Left renal pelvis (tissue), 4 donors: ENCODE measurements at places on chromosomes 6 and 20.

GRCh38 chr6:10951675-10952282 is 64.9 kb downstream of the SYCP2L start:
- no peak for DNase-seq

- no peak for DNase-seq
Measured at GRCh38 chr6:166307082-166308032, 835 bp downstream of the PRR18 start.

DNA sequence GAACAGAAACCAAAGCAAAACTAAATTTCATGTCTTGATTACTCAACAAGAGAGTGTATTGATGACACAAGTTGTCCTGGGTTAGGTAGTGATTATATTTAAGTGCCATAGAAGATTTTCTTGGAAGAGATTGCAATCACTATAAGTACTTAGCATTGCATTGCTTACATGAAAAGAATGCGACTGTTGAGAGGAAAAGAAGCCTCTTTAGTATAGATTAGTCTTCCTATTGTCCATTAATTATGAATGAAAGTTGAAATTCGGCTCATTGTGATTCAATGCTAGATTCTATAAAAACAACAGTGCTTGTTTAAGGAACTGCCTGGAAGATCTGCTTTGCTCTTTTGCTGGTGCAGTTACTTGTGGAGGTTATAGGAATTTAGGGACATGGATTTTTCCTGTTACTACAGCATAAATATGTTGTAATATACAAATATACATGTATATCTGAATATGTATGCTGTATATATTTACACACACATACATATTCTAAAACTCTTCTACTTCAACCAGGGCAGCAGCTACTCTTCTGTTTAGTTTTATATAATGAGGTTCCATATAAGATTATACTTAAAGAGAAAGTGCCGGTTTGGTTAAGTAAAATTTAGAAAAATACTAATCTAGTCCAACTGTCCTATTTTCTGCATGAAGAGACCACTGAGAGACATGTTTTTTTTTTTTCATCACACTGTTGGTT is 796.3 kb downstream of the KIF16B start:
- no peak for DNase-seq

DNA sequence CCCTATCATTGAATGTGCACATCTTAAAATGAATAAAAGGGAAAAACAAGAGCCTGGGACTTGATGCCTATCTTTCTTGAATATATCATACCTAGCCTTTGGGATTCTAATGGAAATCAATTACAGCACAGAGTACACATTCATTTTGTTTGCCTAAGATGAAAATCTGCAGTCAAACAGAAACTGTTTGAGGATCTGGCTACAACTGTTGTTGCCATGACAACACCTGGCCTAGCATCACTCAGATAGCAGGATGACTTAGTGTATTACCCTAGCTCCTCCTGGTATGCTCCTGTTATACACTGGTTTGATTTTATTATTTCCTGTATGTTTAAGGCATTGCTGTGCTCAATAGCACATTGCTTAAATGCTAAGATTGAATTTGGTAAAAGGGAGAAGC is 71.5 kb upstream of the LAMP5 start:
- DNase-seq = no peak

GRCh38 chr6:118761645-118762044 is 110.3 kb upstream of the CEP85L start:
- no peak for DNase-seq

DNA sequence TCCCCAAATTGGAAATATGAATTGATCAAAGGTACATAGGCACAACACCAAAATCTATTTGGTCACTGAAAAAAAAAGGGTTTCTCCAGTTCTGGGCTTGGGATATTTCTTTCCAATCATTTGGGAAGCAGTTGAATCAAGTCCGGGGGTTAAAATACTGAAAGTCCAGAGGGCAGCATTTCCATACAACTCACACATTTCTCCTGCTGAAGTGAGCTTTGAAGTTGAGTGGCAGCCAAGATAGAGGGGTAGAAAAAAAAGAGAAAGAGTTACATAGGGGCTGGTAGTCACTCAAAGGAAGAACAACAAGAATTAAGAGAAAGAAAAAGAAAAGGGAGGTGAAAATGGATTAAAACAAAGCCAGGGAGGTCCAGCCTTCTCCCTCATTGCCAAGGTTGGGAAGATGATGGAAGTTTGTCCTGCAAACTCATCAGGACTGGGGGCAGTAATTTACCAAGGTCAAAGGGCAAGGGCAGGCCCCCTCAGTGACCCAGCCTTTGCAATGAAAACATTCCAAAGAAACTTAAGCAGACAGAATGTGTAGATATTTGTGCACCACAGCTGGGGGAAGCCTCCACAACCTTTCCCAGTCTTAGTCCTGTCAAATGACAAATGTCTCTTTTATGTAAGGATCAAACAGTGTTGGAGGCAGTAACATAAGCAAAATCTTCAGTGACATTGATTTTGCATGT is 525.3 kb upstream of the JARID2 start:
- DNase-seq = no peak

DNA sequence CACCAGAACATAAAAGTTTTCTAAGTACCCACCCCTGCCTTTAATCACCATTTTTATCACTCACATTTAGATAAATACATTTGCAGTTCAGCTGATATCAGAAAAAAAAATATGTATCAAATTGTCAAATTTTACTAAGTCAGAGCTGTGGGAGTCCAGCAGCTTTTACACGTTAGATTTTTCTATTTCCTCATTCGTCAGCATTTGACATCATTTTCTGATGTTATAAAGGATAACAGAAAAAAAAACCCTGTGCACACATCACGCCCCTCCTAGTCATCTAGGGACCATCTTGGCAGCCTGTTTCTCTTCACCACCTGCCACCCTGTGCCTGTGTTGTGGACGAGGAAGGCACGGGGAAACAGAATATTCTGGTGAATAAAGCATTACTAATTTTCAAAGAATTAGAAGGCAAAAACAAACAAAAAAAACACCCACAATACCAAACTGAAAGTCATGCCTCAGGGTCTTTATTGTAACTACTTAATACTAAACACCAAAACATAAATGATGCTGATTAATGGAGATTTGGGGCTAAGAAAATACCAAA is 12.4 kb downstream of the B4GALT5 start:
- DNase-seq = no peak

DNA sequence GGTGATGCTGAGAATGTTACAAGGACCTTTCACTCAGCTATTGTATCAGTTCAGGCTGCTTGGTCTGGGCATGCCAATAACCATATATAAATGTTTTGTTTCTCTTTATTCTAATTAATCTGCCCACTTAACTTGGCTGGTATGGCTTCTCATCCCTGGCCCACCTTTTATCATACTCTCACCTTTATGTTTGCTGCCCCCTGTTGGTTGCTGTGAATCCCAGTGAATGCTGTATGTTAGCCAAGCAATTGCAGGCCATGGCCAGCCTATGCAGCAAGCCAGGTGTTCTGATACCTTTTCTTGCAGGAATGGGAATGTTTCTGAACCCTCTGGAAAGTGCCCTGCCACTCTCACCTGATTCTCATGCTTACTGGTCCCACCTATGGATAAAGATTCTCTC is 54.6 kb downstream of the PCSK2 start:
- DNase-seq = no peak

- DNase-seq = no peak
Measured at GRCh38 chr20:36441027-36441414, 100.3 kb upstream of the MYL9 start.

DNA sequence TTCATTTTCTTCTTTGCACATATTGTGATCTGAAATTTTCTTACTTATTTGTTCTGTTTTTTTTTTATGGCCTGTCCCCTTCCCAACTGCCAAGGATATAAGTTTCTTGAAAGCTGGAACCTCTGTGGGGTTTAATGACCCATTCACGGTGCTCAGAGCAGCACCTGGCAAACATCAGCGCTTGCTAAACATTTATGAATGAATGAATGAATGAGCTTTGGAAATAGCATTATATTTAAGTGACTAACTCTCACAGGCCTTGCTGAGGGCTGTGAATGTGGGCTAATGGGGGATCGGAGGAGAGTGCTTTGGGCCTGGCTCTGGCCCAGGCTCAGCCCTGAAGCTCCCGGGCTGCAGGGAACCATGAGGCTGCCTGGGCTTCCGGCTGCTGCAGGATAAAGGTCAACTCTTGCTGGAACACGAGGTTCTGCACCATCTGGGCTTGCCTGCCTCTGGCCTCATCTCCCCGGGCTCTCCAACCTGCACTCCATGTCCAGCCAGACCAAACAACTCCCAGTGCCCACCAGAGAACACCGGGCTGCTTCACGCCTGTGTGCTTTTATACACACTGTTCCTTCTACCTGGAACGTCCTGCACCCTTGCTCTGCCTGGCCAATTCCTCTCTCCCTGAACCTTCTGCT is 14.6 kb upstream of the ARMC12 start:
- no peak for DNase-seq

GRCh38 chr6:93123585-93123984 is 295.8 kb downstream of the EPHA7 start:
- no peak for DNase-seq

DNA sequence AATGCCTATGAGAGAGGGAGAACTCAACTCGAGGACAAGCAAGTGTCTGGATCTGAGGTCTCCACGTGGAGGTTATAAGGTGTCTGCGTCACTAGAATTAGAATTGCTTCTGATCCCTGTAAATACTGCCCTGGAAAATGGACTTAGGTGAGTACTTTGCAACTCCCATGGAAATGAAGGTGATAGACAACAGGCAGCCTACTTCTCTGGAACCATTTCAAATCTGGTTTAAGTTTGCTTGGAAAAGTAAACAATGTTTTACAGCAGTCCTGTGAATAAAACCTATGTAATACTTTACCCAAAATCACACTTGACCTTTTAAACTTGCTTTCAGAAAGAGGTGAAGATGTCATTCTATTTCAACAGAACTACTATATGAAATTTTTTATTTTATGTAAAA is 70.1 kb upstream of the TENT5A start:
- no peak for DNase-seq

- DNase-seq = no peak
Measured at GRCh38 chr6:36373368-36374019, 14.0 kb downstream of the ETV7 start.

- no peak for DNase-seq
Measured at GRCh38 chr6:56297022-56297989, 49.9 kb upstream of the COL21A1 start.

GRCh38 chr20:17941087-17941825 is 27.3 kb downstream of the SNX5 start:
- DNase-seq = no peak

DNA sequence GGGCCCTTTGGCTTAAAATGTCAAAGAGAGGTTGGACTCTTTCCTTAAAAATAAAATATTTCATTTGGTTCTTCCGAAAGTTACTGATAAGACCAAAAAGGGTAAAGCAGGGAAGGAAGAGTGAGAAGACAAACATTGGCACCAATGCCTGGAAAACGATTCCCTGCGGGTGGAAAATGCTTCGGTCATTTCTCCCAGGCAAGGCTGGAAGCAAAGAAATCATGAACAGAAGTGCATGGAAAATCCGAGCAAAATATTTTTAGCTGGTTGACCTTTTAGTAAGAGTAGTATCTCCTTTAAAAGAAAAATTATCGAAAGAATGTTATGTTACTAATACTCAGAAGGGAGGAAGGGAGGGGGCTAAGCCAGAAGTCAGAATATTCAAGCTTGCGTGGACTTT is 62.7 kb downstream of the TMEM170B start:
- no peak for DNase-seq

- no peak for DNase-seq
Measured at GRCh38 chr6:119065955-119066354, 12.5 kb downstream of the FAM184A start.

GRCh38 chr6:44531442-44532015 is 144.0 kb downstream of the CDC5L start:
- DNase-seq = no peak

DNA sequence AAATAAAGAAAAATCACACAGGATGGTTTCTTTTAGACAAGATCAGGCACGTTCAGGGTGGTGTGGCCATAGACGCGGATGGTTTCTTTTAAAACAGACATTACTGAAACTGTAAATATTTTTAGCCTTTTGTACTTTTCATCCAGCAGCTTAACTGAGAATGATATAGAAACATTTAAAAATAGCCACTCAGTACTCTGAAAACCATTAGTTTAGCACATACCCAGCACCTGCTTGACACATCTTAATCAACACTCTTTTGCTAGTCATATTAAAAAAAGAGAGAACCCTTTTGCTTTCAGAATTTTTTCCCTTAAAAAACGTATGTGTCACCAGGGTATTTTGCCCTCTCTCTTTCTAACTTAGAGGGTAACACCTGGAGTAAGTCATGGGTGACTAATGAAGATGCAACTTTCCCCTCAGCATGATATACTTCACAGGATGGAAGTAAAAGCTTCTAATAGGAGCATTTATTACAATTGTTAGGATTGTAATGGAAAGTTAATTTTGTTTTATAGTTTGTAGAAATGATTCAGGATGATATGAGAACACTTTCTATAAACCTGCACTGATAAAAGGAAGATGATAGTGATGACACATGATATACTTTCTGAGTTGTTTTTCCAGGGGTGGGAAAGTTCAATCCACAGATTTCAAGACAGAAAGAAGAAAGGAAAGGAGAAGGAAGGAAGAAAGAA is 45.2 kb downstream of the BACH2 start:
- DNase-seq = no peak

DNA sequence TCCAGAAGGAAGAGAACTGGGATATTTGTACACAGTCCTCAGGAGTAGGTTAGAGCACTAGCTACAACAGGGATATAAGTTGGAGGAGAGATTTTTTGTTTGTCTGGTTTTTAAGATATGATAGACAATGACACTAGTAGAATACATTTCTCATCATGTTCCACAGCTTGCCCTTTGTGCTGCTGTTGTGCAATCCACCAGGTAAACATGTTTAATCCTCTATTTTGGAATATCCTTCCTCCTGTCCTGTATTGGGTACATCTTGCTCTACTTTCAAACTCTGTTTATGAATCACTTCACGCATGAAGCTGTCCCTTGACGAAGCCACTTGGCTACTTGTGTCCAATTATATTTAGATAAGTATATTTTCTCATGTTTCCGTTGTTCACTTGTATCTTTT is 153.6 kb upstream of the TENT5A start:
- no peak for DNase-seq

DNA sequence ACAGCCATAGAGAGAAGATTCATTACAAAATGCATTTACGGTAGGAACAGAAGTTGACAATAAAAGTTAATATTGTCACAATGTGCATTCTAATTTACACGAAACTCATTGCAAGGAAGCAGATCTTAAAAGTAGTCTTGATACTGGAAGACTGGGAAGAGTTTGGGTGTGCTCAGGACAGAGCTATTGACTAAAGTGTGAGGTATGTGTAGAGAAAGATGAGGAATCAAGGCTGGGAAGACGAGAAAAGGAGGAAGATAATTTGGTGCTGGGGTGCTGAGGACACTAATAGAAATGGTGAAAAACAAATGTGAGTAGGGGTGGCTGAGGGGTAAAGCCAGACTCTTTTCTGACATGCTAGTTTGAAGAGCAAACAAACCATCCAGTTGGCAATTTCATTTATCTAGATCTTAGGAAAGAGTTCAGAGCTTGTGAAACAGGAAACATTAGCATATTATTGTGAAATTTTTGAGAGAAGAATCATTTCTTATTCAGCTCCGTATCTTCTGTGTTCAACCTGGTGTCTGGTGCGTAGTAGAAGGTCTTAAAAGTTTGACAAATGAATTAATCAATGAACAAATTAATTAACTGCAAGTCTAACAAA is 72.7 kb downstream of the ELOVL4 start:
- no peak for DNase-seq
